Activated CD4-positive, alpha-beta T cell treated with anti-CD3 and anti-CD28 coated beads, Interleukin-10, Interleukin-2, amounts not matched to agents 100 ng/mL and 50 ng/mL, durations not matched to agents 16 hours and 8 hours (primary cell): ENCODE measurements at places on chromosomes 5 and 9.
A peak's percentile ranks its signal among the peaks of the same experiment; 100 is the strongest.

- no peak for DNase-seq
Measured at GRCh38 chr5:96408210-96408777, 24.8 kb downstream of the PCSK1 start.

DNA sequence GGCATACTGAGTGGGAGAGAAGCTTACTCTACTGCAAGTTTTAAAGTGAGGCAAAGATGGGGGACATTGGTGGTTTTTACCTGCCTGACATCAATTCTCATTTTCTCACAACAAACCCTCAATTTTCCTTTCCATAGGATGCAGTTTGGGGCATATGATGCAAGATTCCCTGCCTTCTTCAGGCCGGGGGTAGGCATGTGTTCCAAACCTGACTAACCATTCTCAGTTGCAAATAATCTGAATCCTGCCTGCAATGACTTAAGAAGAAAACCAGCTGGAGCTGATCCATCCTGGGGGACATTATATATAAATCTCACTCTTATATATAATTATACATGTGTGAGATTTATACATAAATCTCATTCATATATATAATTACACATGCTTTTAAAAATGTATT, 223.6 kb upstream of the EFNA5 start:
- DNase-seq, result no peak

DNA sequence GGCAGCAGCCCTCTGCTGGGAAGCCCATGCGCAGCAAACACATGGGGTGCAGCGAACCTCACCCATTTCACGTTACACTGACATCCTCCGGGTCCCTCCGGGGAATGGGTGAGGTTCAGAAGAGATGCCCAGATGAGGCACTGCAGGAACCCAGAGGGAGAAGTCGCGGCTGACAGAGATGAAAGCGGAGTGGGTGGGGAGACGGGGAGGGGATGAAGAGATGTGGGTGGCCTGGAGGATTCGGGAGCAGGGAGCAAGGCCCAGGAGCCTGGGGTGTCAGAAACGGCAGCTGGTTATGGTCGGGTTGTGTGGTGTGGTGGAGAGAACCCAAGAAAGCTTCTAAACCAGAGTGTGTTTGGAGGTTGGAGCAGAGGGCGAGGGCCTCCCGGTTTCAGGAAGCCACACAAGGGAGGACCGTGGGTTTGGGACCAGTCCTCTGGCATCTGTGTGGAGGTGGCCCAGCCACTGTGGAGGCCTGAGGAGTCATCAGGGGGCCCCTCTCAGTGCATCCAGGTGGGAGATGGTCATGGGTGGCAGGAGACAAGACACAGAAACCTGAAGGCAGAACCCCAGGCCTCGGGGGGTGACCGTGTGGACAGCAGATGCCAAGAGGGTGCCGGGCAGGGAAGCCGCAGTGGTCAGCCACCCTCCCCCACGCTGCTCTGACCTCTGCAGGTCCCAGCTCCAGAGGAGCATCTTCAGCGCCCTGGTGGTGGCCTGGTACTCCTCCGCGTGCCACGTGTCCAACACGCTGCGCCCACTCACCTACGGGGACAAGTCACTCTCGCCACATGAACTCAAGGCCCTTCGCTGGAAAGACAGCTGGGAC, 8.6 kb downstream of the UCK1 start:
- DNase-seq, result no peak

- DNase-seq, result no peak
Measured at GRCh38 chr5:58940446-58940845, 357.6 kb downstream of the RAB3C start.

- DNase-seq, result peak; percentile 96
Measured at GRCh38 chr5:10249948-10250805, at the start of gene CCT5. TSS of gene CCT5 (plus strand) at chr5:10250280. CDS start at chr5:10250341, 61 bp downstream.

GRCh38 chr5:61465066-61465465, 133.0 kb downstream of the ZSWIM6 start:
- no peak for DNase-seq

DNA sequence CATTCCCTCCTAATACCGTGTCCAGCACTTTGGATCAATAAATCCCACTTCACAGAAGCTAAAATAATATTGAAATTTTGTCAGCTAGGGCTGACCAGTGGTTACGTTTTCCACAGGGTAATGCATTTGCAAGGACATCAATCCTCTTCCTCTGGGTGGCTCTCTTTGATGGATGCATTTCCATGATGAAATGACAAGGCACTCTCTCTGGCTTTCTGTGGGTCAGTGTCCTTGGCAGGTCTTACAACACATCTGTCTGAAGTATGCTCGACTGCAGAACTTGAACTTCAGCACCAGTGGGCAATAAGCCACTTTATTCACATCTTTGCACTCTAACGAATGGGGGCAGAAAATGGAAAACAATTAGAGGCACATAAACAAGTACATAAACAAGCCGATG, 330.1 kb downstream of the ADAMTS6 start:
- DNase-seq, result no peak

DNA sequence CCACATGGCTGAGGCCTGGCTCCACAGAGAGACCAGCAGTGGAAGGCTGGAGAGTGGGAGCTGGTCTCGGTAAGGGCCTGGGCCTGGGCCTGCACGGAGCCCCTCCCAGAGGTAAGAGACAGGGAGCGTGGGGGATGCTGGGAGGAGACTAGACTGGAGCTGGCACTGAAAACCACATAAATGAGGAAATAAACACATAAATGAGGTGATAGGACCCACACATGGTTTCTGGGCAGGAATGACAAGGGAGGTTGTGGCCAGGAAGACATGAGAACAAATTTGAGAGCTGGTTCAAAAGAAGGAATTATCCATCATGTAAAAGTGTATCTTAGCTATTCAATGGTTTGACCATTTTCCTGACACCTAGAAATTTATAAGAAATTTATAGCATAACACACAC, 451.7 kb upstream of the DAP start:
- DNase-seq, result no peak

GRCh38 chr5:179819296-179820126, 1.2 kb upstream of the SQSTM1 start:
- DNase-seq, result peak; percentile 62

DNA sequence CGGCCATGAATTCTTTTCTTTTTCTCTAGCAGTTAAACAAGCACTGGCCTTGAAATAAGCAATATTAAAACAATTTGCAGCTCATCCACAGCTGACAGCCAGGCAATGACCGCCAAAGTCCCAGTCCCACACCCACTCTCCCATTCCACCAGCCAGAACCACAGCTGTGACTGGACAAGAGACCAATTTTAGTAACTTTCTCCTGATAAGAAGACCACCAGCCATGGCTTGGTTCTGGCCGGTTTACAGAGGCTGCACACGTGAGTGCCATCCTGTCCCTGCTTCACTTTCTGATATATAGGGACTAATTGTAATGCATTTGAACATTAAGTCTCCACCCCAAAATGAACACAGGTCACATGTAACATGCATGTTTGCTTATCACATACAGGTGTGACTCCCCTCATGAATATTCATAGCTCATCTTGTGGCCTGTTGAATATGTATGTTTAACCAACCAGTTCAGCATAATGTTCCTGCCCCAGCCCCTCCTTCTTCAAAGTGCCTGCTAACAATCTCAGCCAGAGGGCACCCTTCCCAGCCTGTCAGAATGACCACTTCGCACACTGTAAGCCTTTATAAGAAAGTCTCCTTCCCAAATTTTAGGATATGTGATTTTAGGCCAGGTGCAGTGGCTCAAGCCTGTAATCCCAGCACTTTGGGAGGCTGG, 23.9 kb upstream of the FANCC start:
- DNase-seq, result no peak

- DNase-seq, result no peak
Measured at GRCh38 chr5:6722015-6722414, 8.8 kb downstream of the TENT4A start.

GRCh38 chr9:95516734-95517558, at the start of gene PTCH1:
TSS of gene PTCH1 (minus strand) at chr9:95516971.
- DNase-seq, result no peak

DNA sequence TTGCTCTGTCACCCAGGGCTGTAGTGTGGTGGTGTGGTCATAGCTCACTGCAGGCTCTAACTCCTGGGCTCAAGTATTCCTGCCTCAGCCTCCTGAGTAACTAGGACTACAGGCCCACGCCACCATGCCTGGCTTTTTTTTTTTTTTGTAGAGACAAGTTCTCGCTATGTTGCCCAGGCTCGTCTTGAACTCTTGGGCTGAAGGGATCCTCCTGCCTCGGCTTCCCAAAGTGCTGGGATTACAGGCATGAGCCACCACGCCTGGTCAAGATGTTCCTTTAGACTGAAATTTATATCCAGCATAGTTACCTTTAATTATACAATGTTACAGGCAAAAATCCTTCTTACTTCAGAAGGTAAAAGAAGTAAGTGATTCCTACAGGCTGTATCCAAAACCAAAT, 1.6 kb upstream of the DNAJC21 start:
- no peak for DNase-seq

- no peak for DNase-seq
Measured at GRCh38 chr5:120017513-120017912, 388.2 kb downstream of the FAM170A start.

DNA sequence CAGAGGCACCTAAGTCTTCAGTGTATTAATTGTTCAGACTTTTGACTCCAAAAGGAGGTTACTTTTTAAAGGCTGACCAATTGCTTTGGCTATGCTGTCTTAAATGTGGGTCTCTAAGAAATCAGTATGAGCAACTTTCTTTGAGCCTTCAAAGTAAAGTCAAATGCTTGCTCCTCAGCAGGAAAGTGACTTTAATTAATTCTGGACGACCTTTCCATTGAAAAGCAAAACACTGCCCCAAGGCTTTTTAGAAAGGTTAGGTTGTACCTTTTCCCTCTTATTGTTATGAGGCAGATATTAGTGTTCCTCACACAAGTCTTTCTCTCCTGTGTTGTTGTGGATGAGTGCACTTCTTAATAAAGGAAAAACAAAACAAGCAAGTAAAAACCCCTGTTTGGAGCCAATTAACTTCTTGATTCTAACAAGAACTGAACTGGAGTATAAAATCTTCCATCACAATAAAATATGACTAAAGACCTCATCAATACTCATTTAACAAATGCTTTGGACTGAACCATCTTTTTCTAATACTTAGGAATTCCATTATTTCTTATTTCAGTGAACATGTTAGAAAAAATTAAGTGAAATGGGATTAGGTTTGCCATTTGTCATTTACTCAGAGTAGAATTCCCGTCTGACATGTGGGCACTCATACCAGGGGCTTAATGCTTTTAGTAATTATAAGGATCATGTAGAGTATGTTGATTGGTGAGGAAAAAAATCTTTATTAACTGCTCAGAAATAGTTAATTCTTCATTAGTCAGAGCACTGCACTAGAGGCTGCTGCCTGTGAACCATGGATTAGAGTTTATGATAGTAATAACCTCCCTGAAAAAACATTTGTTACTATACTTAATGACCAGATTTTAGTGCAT, 159.1 kb upstream of the ZNF608 start:
- no peak for DNase-seq

DNA sequence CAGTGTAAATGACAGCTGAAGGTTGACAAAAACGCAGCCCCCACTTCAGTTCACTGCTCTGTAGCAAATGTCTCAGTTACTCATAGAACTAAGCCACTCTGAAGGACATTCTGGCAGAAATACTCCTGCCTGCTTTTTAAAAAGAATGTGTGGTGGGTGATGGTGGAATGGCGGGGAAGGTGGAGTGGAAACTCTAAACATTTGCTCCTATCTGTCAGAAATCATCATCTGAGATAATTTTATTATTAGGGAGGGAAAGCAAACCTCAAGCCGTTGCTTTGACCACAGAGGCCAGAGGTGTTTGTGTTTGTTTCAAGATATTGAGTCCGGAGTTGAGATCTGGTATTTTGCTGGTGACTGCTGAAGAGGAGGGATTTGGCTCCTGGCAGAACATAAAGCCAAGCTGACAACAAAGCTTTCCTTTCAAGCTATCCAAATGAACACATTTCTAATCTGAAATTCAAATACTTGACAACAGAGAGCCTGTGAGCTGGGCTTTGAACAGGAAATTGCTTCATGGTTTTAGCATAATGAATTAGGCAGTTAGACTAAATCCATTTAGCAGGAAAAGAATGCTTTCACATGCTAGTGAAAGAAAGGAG, 362.7 kb downstream of the CSNK1G3 start:
- DNase-seq, result no peak

- peak; percentile 50 for DNase-seq
Measured at GRCh38 chr5:14665101-14665822, 744 bp downstream of the OTULIN start.

DNA sequence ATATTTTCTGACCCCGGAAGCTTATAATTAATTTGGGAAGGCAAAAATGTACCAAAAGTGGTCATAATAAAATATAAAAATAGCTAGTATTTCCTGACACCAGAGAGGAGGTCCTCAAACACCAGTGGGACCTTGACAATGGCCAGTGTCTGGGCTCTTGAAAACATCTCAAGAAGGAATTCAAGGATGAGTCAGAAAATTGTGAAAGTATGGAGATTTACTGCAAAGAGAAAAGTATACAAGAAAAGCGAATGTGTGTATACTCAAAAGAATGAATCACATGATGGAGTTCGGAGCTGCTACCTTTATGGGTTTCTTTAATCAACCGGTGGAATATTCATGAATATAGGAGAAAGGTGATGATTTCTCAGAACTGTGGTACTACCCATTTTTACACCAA, 1709.0 kb upstream of the WWC1 start:
- no peak for DNase-seq

GRCh38 chr9:133189826-133190225, 19.2 kb downstream of the OBP2B start:
- no peak for DNase-seq

GRCh38 chr9:91407580-91408318, 15.9 kb downstream of the NFIL3 start:
- DNase-seq, result no peak

DNA sequence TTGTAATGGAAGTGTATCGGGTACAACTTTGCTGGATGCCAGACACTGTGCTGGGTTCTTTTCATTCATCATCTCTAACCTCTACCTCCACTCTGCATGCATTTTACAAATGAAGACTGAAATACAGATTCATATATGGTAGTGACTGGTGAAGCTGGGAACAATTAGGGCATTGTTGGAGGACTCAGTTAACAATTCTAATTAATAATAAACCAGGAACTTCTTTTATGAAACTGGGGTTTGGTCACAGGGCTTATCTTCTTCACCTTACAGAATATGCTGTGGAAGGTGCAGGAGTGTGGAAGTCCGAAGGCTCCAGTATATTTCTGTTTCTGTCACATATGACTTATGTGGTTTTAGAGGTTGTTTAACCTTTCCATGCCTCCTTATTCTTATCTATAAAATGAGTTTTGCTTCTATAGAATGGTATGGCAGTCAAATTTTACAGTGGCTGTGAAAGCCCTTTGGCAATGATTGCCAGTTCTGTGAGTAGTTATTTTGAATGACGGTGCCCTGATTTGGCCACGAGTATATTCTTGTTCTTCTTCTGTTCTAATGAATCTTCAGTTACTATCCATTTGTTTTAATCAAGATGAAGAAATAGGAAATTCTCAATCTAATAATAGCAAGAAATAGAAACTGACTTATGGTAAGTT, 284.7 kb downstream of the GABRB2 start:
- DNase-seq, result no peak

DNA sequence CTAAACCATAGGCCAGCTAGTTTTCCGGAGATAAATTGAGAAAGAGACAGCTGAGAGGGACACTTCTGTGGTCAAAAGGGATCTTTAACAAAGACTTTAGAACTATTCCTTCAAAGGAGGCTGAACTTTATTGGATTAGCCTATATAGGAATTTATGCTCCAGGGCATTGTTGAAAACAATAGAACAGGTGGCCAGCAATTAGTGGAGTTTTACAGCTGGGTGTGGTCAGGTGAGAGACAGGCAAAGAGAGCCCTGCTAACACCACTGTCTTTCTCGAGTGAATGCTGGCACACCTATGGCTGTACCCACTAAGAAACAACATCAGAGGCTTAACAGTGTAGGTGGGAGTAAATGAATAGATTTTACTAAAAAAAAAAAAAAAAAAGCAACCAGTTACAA, 16.7 kb upstream of the TLR4 start:
- DNase-seq, result no peak
